ENCODE measurements at places on chromosomes 11 and 22.

DNA sequence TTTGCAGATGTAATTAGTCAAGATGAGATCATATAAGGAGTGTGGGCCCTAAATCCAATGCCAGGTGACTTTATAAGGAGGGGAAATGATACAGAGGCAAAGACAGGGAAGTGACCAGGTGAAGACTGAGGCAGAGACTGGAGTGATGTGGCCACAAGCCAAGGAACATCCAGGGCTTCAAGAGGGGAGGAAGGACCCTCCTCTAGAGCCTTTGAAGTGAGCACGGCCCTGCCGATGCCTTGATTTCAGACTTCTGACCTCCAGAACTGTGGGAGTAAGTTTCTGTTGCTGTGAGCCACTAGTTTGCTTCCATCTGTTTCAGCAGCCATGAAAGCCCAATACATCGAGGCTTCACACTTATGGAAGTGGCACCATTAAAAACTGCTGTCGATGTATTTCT is 78.7 kb downstream of the SHANK2 start:
- no peak for DNase-seq

DNA sequence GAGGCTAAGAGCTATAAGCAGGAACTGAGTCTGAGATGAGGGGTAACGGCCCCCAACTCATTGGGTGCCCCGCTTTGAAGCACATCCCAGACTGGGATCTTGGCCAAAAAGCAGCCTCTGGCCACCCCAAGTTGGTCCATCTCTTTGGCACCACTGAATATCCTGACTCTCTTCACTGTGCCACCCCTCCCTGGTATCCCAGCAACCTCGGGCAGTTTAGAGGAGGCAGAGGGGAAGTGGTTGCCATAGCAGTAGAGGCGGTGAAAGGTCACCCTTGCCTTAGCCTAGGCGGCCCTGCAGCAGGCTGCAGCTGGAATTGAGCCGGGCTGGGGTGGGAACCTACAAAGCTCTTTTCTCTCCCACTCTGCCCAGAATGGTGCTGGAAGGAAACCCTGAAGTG is 1.1 kb downstream of the PELI3 start:
- DNase-seq: peak; percentile 5

DNA sequence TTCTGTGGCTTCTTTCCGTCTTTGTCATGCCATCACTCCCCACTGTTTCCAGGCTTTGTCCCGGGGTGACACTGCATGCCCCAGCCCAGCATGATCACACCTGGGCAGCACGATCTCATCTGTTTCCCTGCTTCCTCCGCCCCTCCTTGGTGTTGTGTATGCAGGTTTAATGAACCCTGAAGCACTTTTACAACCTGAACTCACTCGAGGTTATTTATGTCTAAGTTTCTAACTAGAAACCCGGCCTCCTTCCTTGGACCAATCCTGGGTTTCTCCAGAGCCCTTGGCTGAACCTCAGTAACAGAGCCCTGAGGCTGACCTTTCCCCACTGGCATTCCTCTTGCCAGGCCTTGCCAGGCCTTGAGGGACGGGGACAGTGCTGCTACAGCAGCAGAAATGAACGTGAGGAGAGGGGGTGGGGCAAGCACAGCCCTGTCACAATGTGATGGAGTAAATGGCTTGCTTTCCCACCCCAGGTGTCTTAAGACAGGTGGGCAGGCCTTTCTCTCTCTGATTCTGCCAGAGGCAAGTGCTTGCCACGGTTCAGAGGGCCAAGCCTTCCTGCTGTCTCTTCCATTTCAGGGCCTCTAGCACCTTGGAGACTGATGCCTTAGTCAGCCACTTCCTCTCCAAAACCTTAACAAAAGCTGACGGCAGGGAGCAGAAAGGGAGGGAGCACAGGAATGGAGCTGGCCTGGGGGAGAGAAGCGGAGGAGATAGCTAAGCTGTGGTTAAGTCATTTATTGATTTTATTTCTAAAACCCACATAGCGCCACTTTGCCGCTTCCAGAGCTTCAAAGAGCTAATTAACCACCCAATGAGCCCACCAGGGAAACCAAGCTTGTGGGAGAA is 3.1 kb upstream of the PYGM start:
- DNase-seq: peak; percentile 83

- no peak for DNase-seq
Measured at GRCh38 chr11:44972746-44973435, 22.2 kb upstream of the TP53I11 start.

DNA sequence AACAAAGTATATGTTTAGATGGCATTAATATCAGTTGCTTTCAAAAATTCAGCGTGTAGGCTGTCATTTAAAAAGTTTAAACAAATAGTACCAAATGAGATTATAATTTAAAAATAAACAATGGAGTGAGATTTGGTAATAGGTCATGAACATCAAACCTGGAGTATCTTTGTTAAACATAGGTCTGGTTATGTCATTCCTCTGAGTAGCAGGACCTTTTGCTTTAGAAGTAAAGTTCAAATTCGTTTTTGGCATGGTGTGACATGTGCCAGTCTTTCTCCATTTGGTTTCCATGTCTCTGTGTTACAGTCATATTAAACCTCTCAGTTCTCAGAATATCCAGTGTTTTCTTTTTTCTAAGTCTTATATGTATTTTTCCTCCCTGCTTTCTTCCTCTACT is 242.4 kb downstream of the TMEM135 start:
- no peak for DNase-seq

- peak; percentile 44 for DNase-seq
Measured at GRCh38 chr11:47220401-47220821, 5.6 kb downstream of the DDB2 start.

GRCh38 chr22:22935056-22935545 is 47.5 kb downstream of the IGLL5 start:
- DNase-seq: no peak

DNA sequence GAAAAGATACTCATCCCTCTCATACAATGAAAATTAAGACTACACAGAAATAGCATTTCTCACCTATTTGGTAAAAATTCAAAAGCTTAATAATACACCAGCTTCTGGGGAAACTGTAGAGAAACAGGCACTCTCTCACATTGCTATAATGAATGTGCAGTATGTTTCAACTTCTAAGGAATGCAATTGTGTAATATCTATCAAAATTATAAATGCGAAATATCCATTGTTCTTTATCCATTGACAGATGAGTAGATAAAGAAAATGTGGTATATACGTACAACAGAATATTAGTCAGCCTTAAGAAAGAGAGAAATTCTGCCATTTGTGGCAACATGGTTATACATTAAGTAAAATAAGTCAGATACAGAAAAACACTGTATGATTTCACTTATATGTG is 101.4 kb upstream of the OR9G4 start:
- DNase-seq: no peak

- DNase-seq: no peak
Measured at GRCh38 chr11:95066716-95067038, at the start of gene SRSF8. Gene SRSF8 (plus strand): TSS chr11:95066919. CDS start chr11:95067227, 308 bp downstream.

DNA sequence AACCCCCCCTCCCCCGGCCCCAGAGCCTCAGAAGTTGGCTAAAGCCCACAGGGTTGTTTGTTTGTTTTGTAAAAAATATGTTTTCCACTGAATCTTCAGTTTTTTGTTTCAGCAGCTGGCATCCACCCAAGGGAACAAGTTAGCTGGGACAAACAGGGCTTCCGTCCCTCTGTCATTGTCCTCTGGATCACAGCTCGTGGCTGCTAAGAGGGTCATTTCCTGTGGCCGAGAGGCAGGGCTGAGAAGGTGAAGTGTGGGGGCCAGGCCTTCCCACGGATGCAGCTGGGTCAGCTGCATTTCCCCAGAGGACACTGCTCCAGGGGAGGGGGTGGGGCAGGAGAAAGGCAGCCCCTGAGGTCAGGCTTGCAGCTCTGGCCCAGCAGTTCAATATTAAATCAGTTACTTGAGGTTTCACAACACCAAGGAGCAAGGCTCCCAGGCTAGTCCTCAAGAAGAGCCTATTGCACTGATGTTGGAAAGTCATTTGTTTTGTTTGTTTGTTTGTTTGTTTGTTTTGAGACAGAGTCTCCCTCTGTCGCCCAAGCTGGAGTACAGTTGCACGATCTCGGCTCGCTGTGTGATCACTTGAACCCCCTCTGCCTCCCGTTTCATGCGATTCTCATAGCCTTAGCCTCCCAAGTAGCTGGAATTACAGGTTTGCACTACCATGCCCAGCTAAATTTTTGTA is 34.4 kb upstream of the SMTN start:
- no peak for DNase-seq

GRCh38 chr11:79503028-79503427 is 62.2 kb upstream of the TENM4 start:
- DNase-seq: no peak

- no peak for DNase-seq
Measured at GRCh38 chr11:44976576-44976975, 25.9 kb upstream of the TP53I11 start.

DNA sequence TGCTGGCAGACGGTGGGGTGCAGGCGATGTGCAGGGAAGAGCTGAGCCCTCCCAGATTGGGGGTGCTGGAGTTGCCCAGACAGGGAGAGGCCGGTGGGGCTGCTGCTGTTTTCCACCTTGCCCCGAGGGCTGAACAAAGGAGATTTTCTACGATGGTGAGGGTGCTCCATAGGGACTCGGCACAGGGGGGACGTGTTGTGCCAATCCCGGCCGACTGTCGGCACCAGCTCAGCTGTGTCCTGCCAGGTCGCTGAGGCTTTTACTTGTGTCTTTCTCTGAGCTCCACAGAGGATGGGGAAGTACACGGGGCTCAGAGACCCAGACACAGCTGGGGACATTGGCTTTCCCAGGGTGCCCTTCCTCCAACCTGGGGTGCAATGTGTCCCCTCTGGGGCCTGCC is 816.8 kb downstream of the BRD1 start:
- DNase-seq: no peak

DNA sequence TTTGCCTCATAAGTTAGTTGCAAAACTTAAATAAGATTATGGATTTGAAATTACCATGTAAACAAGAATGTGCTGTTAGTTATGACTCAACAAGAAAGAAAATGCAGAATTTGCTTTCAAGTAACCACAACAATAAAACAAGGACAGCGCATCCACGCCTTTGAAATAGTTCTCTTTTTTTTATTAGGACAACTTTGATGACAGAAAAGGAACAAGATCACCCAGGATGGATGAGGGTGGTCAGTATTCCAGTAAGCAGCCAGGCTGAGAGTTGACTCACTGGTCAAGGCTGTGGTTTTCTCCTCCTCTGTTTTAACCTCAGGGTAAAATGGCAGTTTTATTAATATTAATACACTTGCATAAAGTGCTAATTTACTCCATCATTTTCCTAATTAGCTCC is 544.4 kb downstream of the OPCML start:
- no peak for DNase-seq

DNA sequence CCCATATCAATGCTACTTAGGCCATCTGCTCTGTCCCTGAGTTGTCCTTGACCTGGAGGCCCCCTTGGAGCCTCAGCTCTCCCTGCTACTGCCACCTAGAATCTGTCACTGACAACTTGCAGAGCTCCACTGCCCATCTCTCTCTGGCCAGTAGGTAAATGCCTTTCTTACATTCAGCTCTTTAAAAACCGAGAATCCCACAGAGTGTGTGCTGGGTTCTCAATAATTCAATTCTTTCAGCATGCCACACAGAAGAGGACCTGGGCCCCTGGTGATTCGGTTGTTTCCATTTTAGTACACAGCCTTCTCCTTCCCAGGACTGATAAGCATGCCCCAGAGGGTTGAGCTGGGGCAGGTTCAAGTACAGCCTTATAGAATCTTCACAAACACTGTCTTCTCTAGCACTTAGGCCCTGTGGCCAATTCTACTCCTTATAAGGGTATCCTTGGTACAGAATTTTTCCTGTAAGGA is 22.0 kb upstream of the IPO7 start:
- DNase-seq: no peak

DNA sequence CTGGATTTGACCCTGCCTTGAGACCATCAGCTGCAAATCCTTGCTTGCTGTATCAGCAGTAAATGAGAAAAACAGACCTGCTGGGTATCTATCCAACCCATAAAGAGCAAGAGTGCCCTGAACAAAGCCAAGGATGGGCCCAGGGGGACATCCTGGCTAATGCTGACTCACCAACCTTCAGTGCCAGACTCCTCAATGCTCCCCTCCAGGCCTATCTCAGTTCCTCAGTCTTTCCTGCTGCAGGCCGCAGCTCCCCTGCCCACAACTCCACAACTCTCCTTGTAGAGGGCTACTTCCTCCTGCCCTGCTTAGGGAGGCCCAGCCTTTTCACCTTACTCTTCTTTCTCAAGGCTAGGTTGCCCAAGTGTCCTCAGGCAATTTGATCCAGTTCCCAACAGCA is 2.6 kb downstream of the LAMTOR1 start:
- no peak for DNase-seq

DNA sequence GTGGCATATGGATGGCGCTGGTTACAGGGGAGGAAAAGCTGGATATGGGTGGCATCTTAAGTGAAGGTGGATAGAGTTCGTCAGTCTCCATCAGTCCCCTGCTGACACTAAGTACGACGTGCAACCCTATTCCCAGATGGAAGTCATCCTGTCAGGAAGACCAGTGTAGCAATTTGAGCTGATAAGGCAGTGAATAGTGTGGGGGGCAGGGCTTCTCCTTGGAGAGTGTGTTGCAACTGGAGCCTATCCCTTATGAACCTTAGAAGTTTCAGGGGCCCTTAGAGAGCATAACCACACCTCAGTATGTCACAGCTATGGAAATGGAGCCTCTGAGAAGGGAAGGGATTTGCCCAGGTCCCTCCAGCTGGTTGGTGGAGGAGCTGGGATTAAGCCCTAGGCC is 36.1 kb upstream of the ANKK1 start:
- no peak for DNase-seq

DNA sequence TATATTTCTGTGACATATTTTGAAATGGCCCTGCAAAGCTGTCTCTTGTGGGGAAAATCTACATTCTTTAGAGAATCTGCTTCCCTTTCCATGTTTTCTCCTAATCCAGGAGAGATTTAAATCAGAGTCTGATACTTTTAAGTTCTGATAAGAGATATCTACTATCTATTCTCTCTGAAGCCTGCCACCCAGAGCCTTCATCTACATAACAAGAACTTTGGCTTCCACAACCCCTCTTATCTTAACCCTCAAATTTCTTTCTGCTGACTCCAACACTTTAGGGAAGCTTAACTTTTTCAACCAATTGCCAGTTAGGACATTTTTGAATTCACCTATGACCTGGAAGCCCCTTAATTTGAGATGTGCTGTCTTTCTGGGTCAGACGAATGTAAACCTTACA is 965.2 kb downstream of the TBC1D22A start:
- no peak for DNase-seq

- no peak for DNase-seq
Measured at GRCh38 chr22:25824828-25825423, 82.9 kb downstream of the MYO18B start.

GRCh38 chr11:933936-934335 is 8.3 kb downstream of the AP2A2 start:
- DNase-seq: no peak

GRCh38 chr11:35165423-35166368 is 26.7 kb downstream of the CD44 start:
- DNase-seq: peak; percentile 64

GRCh38 chr22:20315337-20316216 is 4.3 kb downstream of the DGCR6L start:
- no peak for DNase-seq

- DNase-seq: no peak
Measured at GRCh38 chr11:91997226-91997625, 227.4 kb upstream of the FAT3 start.

Data from Caki2 (cell line).